Endodermal cell (in vitro differentiated cells): ENCODE measurements at places on chromosomes 1 and 21. TPM values are rescaled to one million over a fixed set of nuclear protein-coding genes. Genes with fewer than 3 reads are reported as not detected.

GRCh38 chr1:75672528-75673393 lies 51.7 kb upstream of the ACADM start:
- DNase-seq: peak; percentile 86
- no peak overlapping the region for H3K27ac ChIP-seq
- H3K36me3 ChIP-seq: no peaks in the 10 kb centered on the region
- no peaks in the 10 kb centered on the region for H3K27me3 ChIP-seq
- H3K4me1 ChIP-seq: no peaks in the 10 kb centered on the region

DNA sequence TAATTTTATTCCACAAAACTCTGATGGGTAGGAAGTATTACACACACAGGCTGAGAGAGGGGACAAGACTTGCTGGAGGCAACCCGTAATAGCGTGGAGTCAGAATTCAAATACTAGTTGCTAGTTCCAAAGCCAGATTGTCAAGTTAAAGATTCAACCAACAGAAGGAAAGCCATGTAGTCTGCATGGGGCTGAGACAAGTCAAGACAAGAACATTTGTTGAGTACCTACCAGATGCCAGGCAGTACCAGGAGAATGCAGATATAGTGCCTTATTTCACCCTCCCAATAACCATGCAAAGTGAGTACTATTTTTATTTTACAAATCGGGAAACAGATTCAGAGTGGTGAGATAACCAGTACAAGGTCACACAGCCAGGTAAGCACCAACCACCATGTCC lies 110.4 kb upstream of the SPATA6 start:
- no peak for DNase-seq
- no peak overlapping the region for H3K4me3 ChIP-seq
- H3K27me3 ChIP-seq: no peaks in the 10 kb centered on the region
- H3K27ac ChIP-seq: no peak overlapping the region
- H3K36me3 ChIP-seq: no peaks in the 10 kb centered on the region

Gene NEXN
- 4.9 to 5.7 TPM (median 5.3 TPM) in 3 replicates for total RNA-seq

Gene SHISA4
- total RNA-seq: 4.7 and 5.8 TPM in 2 replicates
